ENCODE measurements at places on chromosomes 12 and 14.

GRCh38 chr14:68922886-68923285, 56.2 kb downstream of the ACTN1 start:
- H3K4me1 ChIP-seq, result peaks cover 26% of the 10 kb centered on the region
- peak overlapping the region; percentile 6 for H3K4me3 ChIP-seq
- H3K27ac ChIP-seq, result peak overlapping the region; percentile 92
- peak; percentile 34 for DNase-seq

- H3K4me3 ChIP-seq, result no peak overlapping the region
- H3K27me3 ChIP-seq, result no peaks in the 10 kb centered on the region
- H3K4me1 ChIP-seq, result peaks cover 57% of the 10 kb centered on the region
- DNase-seq, result no peak
Measured at GRCh38 chr14:72557671-72558070, 336.2 kb downstream of the DPF3 start.

DNA sequence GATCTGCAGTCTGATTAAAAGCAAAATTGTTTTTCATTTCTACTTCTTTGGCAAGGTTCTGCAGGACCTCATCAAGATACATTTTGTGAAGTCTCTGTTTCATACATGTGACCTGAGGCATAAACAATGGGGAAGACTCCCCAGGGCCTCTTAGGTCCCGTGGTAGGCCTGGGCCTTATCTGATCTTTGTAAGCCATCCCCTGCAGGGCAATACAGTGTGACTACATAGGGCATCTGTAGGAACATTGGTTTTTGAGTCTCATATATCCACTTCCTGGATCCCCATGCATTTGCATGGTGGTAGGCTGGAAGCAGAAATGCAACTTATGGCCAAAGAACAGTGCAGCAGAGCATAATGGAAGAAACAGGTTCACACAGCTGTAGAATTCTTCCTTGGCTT, 6.0 kb downstream of the FAR2 start:
- H3K4me3 ChIP-seq, result no peak overlapping the region
- H3K4me1 ChIP-seq, result peaks cover 2% of the 10 kb centered on the region
- no peaks in the 10 kb centered on the region for H3K27me3 ChIP-seq
- H3K36me3 ChIP-seq, result no peaks in the 10 kb centered on the region
- no peak for DNase-seq
- no peak overlapping the region for H3K27ac ChIP-seq

- peaks cover 90% of the 10 kb centered on the region for H3K36me3 ChIP-seq
- H3K4me3 ChIP-seq, result no peak overlapping the region
- H3K27ac ChIP-seq, result no peak overlapping the region
Measured at GRCh38 chr12:6860116-6860515, 7.2 kb upstream of the TPI1 start.

DNA sequence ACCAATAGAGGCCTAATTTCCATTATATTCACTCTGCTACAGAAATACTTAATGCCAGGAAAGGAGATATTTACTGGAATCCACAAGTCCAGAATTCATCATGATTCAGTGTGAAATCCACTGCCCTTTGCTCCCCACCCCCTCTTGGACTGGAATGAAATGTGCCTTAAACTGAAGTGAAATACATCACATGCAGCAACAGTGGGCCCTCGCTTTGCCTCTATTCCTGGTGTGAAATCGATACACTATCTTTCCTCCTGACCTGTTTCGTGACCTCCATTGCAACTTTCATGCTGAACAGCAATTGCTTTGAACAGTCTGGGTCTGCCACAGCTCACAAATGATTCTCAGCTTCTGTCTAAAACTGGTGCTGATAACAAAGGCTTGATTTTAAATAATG, 100.6 kb downstream of the NPAS3 start:
- DNase-seq, result no peak
- H3K36me3 ChIP-seq, result no peaks in the 10 kb centered on the region
- no peak overlapping the region for H3K4me3 ChIP-seq
- no peak overlapping the region for H3K27ac ChIP-seq

GRCh38 chr12:126051611-126052107, 986.4 kb downstream of the AACS start:
- no peaks in the 10 kb centered on the region for H3K36me3 ChIP-seq
- H3K4me1 ChIP-seq, result no peaks in the 10 kb centered on the region
- DNase-seq, result no peak
- H3K27ac ChIP-seq, result no peak overlapping the region

GRCh38 chr12:124804011-124804621, 59.5 kb downstream of the SCARB1 start:
- peak; percentile 17 for DNase-seq
- no peak overlapping the region for H3K27ac ChIP-seq
- no peaks in the 10 kb centered on the region for H3K27me3 ChIP-seq
- H3K4me3 ChIP-seq, result peak overlapping the region; percentile 58

DNA sequence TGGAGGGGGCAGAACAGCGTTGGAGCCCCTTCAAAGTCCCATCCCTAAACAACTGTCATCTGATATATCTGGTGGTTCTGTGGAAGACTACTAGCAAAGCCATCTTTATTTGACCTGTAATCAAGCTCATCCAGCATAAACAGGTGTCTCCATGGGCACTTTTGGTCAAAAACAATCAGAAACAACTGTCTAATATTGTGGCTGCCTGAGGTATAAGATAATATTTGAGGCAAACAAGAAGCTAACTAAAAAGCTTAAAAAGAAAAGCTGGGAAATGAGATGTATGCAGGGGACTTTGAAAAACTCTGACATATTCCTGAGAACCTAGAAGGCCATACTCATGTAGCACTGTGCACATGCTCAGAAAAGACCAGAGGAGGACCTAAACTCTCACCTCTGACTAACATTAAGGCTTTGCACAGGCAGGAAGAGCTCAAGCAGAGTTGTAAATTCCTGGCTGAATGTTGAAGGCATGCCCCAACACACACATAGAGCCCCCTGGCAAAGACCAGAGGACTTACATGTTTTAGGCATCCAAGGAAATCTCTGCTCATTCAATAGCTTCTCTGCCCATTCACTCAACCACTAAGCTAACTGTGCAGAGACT, 27.2 kb upstream of the AP4S1 start:
- H3K27me3 ChIP-seq, result no peaks in the 10 kb centered on the region
- no peaks in the 10 kb centered on the region for H3K36me3 ChIP-seq
- no peak for DNase-seq
- no peak overlapping the region for H3K27ac ChIP-seq
- H3K4me1 ChIP-seq, result peaks cover 10% of the 10 kb centered on the region

- no peak overlapping the region for H3K27ac ChIP-seq
- DNase-seq, result no peak
- H3K27me3 ChIP-seq, result no peaks in the 10 kb centered on the region
- no peaks in the 10 kb centered on the region for H3K36me3 ChIP-seq
- peaks cover 31% of the 10 kb centered on the region for H3K4me1 ChIP-seq
Measured at GRCh38 chr14:24311837-24312615, 724 bp downstream of the LTB4R start.

GRCh38 chr12:52455821-52456220, 3.9 kb upstream of the KRT6B start:
- DNase-seq, result no peak
- no peaks in the 10 kb centered on the region for H3K4me1 ChIP-seq
- no peaks in the 10 kb centered on the region for H3K27me3 ChIP-seq
- H3K4me3 ChIP-seq, result no peak overlapping the region
- no peaks in the 10 kb centered on the region for H3K36me3 ChIP-seq

DNA sequence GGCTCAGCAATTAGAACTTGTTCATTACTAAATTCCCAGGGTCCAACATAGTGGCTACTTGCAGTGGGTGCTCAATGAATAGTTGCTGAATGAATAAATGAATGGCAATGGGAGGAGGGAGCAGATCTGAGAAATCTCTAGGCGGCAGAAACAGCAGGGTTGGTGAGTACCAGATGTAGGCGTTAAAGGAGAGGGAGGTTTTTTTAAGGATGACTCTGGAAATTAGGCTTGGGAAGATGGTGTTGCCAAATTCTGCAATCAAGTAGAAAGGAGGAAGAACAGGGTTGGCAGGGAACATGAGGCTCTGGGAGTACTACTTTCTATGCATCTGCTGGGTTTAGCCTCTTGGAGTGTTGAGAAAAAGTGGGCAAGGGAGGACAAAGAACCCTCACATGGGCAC, 207.1 kb downstream of the APAF1 start:
- H3K27me3 ChIP-seq, result no peaks in the 10 kb centered on the region
- DNase-seq, result no peak
- no peaks in the 10 kb centered on the region for H3K4me1 ChIP-seq
- no peak overlapping the region for H3K27ac ChIP-seq

DNA sequence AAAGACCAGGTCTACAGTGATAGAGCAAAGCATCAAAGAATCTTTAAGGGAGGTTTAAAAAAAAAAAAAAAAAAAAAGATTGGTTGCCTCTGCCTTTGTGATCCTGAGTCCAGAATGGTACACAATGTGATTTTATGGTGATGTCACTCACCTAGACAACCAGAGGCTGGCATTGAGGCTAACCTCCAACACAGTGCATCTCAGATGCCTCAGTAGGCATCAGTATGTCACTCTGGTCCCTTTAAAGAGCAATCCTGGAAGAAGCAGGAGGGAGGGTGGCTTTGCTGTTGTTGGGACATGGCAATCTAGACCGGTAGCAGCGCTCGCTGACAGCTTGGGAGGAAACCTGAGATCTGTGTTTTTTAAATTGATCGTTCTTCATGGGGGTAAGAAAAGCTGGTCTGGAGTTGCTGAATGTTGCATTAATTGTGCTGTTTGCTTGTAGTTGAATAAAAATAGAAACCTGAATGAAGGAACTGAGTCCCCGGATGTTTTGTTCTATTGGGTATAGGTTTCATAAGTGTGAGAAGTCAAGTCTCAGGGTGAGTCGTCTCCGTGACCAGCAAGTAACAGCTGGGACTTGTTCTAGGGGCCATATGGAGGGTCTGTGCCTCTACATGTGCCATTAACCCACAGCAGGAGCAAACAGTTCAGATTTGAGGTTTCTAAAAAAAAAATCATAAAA, 9.3 kb downstream of the PEBP1 start:
- no peak overlapping the region for H3K4me3 ChIP-seq
- no peak for DNase-seq
- H3K36me3 ChIP-seq, result peaks cover 47% of the 10 kb centered on the region
- no peaks in the 10 kb centered on the region for H3K27me3 ChIP-seq

- H3K4me3 ChIP-seq, result no peak overlapping the region
- H3K27me3 ChIP-seq, result no peaks in the 10 kb centered on the region
- H3K36me3 ChIP-seq, result no peaks in the 10 kb centered on the region
- no peak overlapping the region for H3K27ac ChIP-seq
- DNase-seq, result no peak
Measured at GRCh38 chr14:80867091-80867490, 74.4 kb downstream of the CEP128 start.

DNA sequence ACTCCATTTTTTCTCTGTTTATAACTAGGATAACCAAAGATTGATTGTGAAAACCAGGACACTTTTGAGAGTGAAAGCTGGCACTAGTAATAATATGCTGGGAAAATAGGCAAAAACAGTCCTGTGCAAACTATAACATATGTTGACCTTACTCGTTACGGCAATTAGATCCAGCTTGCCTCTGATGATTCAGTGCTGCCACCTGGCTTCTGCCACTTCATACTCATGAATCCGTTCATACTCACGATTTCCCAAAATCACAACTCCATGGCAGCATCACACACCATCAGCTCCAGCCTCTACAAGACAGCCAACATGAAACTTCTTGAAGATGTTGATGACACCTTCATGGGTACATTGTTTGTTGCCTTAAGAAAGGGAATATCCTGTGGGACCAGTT, 49.1 kb upstream of the CAND1 start:
- H3K4me3 ChIP-seq, result no peak overlapping the region
- no peaks in the 10 kb centered on the region for H3K36me3 ChIP-seq
- no peak overlapping the region for H3K27ac ChIP-seq
- no peaks in the 10 kb centered on the region for H3K4me1 ChIP-seq

Measured in thoracic aorta (tissue), 2 donors.